ENCODE measurements at places on chromosomes 4 and X. TPM values are rescaled to one million over a fixed set of nuclear protein-coding genes. Genes with fewer than 3 reads are reported as not detected.
A peak's percentile ranks its signal among the peaks of the same experiment; 100 is the strongest.

DNA sequence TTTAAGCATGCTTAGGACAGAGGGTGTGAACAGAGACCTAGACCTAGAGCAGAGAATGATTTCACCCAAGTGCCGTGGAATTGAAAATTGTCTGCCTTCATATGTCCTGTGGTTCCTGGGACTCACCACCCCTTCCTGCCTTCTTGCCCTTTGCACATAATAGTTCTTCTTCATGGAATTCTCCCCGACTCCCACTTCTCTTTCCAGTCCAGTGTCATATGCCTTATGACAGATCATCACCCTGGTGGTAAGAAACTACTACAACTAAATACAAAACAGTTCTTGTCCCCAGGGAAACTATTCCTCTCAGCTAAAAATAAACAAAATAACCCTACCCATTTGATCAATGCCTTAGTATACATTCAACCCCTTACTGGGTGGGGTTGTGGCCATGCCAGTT, 43.3 kb downstream of the BMPR1B start:
- no peak for DNase-seq

NPNT gene
- 40.9 TPM for total RNA-seq

DNA sequence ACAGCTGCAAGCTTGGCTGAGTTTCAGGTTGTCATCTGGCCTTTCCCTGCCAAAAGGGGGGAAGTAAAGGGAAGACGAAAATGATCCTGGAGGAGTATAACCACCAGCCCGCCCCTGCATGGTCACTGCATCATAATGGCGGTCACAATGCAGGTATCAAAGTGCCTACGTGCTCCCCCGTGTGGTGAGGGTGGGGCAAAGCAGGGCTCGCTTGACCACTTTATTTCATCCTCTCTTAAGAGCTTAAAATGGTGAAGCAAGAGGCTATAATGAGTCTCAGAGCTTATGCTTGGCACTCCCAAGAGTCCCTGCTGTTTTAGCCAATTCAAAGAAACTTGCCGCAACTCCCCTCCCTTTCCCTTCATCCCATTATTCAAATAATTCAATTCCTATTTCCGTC, 105.6 kb downstream of the APOOL start:
- DNase-seq, result peak; percentile 11

- DNase-seq, result no peak
Measured at GRCh38 chr4:89755220-89755619, 81.7 kb downstream of the SNCA start.

DNA sequence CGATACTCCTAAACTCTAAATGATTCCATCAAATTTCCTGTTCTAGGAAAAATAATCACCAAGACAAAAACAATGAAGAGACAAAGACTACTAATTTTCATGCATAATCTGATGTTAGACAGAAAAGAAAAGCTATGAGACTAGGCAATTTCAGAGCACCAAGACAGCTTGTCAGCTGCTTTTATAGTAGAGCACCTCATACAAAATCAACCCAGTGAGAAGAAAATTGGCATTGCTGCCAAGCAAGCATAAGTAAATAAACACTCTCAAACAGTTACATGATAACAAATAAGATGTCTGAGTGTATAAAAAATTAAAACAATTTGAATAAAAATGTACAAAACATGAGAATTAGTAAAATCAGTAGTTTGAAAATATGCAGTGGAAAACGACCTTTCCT, 1544.6 kb downstream of the C4orf33 start:
- DNase-seq, result no peak

AMTN gene
- not detected for total RNA-seq

- DNase-seq, result no peak
Measured at GRCh38 chrX:49947781-49948180, 25.4 kb downstream of the CLCN5 start.

DNA sequence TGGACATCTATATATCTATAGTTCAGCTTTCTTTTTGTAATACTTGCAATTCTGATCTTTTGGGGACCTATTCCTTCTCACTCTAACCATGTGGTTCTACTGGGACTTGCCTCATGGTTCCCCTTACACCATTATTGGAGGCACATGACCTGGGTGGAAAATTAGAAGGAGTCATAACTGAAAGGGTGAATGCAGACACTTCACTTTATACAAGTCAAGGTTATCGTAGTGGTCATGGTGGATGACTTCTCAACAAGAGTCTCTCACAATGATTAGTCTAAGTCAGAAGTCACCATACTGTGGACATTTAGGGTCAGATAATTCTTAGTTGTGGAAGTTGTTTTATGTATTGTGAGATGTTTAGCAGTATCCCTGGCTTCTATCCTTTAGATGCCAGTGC, 10.5 kb upstream of the EIF4E start:
- no peak for DNase-seq

GRCh38 chr4:185846505-185847150, 34.6 kb upstream of the SORBS2 start:
- no peak for DNase-seq

- DNase-seq, result no peak
Measured at GRCh38 chr4:170741856-170742255, 652.1 kb upstream of the AADAT start.

DNA sequence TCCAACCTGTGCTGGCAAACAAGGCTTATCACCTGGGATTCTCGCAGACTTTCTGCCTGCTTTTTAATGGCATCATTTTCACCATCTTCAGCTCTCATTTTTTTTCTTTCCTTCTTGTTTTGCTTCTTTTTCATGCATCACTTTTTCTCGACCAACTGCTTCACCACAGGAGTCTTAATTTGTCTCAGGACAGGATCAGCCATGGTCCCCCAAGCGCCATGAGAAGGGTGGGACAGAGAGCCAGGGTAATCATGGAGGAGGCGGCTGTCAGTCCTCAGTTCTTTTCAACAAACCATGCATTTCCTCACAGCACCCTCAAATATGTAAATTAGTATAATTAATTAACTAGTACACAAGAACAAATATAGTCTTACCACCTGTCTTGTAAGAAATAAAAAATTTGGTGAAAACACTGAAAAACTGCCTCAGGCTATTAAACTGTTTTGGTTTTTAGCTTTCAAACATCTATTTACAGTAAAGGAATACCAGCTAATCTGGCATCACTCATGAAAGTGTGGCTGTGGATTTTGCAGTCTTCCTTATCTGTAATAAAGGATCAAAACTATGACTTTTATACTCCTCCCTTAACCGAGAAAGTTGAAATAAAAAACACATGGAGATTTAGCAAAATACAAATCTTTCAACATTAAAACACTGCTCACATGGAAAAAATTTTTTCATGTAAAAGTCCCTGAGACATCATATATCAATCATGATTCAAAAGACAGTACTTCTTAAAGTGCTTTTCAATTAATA, 19.1 kb downstream of the EIF4E start:
- no peak for DNase-seq

GRCh38 chr4:44916411-44916810, 190.1 kb upstream of the GNPDA2 start:
- DNase-seq, result no peak

KLB gene
- total RNA-seq, result 2.3 TPM

FMR1NB gene
- not detected for total RNA-seq

DNA sequence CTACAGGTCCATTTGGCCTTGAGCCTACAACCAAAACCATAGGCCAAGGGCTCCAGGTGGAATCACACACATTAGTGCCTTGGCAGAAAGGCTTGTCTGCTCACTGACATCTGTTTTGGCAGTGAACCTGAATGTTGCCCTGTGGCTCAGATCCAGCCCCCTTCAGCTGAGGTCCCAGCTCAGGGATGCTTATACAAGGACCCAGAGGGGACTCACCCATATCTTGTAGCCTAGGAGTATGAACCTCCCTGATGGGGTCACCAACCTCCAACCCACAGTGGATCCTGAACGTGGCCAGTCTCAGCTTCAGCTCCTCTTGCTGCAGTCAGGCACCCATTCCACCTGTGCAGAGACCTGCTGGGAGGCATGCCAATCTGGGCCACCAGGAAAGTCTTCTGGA, 50.8 kb upstream of the HMX1 start:
- DNase-seq, result no peak

DNA sequence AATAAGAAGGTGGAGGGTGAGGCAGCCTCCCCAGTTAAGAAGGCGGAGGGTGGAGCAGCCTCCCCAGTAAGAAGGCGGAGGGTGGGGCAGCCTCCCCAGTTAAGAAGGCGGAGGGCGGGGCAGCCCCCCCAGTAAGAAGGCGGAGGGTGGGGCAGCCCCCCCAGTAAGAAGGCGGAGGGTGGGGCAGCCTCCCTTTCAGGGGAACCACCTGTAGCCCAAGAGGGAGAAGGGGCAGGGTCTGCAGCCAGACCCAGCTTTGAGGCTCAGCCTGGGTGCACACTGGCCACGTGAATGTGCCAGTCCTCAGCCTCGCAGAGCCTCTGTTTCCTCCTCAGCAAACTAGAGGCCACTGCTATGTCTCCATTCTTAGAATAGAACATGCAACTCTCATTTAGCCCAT, 52.6 kb downstream of the HMX1 start:
- no peak for DNase-seq

HSD17B13 gene
- 1.1 TPM for total RNA-seq

DNA sequence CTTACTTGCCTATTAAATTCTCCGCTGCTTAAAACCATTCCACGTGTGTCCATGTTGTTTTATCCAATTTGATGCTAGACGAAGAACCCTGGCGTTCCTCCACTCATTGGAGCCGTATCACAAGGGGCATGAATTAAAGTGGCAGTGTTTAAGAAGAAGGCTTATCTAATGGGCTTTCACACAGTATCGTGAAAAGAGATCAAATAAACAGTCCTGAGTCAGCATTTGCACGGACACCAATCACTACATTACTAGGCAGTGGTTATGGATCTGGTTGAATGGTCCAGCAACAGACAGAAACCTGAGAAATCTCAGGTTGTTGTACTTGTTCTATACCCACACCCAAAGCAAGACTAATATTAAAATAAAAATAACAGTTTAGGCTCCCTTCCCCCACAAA, 671.6 kb downstream of the FAT4 start:
- DNase-seq, result no peak

DNA sequence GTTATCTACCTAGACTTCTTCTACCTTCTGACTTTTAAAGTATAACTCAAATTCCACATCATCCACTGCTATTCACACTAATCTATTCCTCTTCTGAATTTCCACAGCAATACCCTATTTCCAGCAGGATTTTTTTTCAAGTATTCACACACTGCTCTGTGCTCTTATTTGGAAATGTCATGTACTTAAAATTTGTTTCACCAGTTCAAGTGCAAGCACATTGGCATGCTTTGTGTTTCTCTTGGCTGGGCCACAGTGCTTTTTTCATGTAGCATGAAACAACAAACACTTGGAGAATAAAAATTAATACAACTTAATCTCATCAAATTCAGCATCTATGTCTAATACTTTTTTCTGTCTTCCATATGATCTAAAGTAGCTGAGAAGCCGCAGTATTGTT, 161.8 kb upstream of the PCDH18 start:
- DNase-seq, result no peak

- DNase-seq, result no peak
Measured at GRCh38 chr4:95549246-95550114, 707 bp upstream of the UNC5C start.

- DNase-seq, result peak; percentile 50
Measured at GRCh38 chr4:71187404-71188155, 151.2 kb upstream of the SLC4A4 start.

DNA sequence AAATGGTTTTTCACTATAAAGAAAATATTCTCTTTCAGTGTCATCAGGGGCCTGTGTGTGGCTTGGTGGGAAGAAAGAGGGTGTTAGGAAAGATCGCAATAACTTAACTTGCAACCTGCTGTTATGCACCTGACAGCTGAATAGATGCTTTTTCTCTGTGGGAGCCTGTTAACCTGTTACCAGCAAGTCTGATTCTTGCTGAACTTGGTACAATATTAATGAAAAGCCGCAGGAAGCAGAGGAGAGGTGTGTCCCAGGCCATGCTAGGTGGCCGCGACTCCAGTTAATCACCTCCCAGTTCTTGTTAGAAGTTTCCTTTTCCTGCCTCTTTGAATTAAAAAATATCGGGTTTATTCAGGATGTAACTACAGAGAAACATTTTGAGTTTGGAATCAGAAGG, 494.8 kb upstream of the AGA start:
- DNase-seq, result no peak

DNA sequence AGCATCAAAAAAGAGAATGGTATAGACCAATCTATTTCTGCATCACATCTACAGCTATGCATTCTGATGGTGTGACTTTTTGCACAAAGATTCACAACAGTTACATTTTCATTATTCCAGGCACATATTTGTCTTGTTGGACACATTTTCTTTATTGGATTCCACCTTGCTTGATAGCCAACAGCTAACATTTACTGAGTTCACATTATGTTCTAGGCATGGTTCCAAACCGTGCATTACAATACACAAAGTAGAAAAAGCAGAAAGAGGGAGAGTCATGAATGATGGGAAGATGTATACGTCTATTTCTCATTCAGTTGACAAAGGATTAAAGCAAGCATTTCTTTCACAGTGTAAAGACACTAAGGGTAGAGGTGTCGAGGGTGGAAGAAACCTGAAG, 22.9 kb upstream of the CLGN start:
- DNase-seq, result no peak

GRCh38 chr4:80144676-80145470, 52.4 kb upstream of the PRDM8 start:
- no peak for DNase-seq

- no peak for DNase-seq
Measured at GRCh38 chrX:148854306-148854705, 353.9 kb downstream of the AFF2 start.

GRCh38 chrX:8743126-8743732, 11.3 kb upstream of the ANOS1 start:
- peak; percentile 79 for DNase-seq

DNA sequence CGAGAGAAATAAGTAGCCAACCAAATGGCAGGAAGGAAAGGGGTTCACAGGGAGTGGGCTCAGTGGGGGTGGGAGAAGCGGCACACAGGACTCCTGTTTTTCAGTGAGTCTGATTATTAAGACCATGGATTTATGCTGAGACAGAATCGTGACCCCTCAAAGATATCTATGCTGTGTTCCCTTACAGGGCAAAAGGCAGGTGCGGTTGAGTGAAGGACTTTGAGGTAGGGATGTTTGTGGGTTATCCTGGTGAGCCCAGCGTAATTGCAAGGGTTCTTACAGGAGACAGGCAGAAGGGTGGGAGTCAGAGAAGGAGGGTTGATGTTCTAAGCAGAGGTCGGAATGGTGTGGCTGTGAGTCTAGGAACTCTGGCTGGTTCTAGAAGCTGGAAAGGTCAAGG, 73.0 kb downstream of the EVC start:
- DNase-seq, result no peak

SHROOM4 gene
- total RNA-seq, result 3.8 TPM

DNA sequence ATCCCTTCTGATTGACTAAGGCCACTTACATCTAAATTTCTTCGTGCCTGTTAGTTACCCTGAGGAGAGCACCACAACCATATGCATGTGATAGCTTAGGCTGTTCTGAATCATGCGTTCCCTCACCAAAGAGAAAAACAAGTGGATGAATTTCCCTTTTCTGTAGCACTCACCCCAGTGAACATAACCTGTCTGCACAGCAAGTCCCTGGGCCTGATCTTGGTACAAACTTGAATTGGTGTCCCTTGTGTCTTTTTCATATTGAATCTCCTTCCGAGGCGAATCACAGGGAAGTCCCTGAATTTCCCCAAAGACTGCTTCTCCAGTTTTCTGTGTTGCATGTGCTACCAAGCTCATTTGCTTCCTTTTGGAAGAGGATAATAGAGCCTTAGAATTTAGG, 100.4 kb downstream of the KLHL8 start:
- DNase-seq, result no peak

GPC4 gene
- 15.3 TPM for total RNA-seq

UGT2B7 gene
- total RNA-seq, result 5.2 TPM

GRCh38 chr4:178309890-178310289, 867.7 kb upstream of the AGA start:
- DNase-seq, result no peak

- DNase-seq, result no peak
Measured at GRCh38 chrX:100413229-100413628, 3.2 kb upstream of the PCDH19 start.

- no peak for DNase-seq
Measured at GRCh38 chr4:40388239-40388638, 53.1 kb downstream of the CHRNA9 start.
